ENCODE measurements at places on chromosomes 2 and 18.

DNA sequence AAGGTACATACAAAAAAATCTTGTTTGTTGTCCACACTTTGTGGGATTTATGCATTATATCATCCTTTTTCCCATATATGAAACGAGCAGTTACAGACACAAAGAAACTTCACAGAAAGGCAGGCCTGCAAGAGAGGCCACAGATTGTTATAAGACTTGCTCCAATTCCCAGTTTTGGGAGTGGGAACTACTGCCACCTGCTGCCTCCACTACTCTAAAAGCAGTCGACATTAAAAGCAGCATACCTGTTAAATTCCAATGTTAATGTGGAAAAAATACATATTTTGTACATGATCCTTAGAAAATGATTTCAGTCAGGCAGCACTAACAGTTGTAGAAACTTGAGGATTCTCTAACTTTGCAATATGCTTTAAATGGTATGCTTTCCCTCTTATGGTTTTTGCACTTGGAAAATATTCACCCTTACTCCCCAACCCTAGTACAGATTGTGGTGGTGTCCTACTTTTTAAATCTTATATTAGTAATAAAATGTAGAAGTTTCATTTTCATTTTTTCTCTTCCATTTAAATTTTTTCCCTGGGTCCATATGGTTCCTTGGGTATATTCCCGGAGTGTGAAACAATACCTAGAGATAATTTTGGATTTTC is 37.9 kb downstream of the SLC38A11 start:
- no peak for DNase-seq

DNA sequence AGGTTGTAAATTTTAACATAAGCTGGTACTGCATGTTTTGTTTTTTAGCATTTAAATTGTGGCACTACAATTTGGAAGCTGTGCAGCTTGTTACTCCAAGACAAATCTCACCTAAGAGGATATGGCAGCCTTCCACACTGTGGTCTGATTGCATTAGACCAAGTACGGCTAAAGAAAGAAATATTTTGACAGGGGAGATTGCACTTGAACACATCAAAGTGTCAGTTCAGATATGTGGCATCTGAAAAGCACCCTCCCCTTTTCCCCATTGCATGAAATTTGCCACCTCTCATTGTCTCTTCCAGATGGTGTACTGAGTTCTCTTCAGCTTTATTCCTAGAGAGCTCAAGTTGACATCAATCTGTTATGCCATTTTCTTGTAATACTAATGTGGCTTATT is 295.9 kb downstream of the ERBB4 start:
- DNase-seq, result no peak

DNA sequence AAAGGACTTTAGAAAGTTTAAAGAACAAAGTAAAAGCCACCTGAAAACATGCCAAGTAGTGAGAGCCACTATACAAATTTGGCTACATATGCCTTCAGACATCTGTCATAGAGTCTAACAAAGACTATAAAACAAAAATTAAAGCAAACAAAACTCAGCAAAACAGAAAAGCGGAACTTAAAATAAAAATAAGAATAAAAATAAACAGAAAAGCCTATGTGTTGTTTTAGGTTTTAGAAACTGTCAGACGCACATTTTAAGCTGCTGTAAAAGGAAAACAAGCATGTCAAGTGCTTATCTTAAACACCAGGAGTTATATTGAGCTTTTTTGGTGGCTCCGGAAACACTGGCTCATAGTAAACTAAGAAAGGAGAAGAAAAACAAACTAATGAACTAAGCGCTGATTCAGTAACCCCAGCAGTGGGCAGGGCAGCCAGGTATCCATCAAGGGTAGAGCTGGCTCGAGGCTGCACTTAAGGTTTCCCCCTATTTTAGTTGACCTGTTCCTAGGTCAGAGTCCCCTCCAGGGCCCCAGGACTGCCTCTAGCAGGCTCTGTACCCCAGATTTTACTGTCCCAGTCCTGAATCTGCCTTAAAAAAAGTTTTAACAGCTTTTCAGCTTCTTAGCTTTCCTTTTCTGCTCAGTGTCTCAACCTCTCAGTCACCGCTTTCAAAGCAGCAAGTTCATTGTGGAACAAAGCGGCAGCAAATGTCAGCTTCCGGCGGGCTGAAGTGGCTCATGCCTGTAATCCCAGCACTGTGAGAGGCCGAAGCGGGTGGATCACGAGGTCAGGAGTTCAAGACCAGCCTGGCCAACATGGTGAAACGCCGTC is 15.4 kb upstream of the RMC1 start:
- DNase-seq, result peak; percentile 50

DNA sequence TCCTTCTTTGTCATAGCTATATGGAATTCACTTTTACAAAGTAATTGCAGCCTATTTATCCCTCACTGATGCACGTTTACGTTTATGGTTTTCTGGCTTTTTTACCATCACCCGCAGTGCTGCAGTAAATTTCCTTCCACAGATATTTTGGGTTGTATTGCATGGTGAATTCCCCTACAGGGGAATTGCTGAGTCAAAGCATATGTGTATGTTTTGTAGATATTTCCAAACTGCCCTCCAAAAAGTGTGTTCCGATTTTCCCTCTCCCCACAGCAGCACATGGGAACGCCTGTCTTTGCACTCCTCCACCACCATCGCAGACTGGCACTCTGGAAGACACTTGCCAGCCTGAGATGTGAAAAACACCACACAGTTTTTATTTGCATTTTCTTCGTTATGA is 80.6 kb upstream of the UXS1 start:
- no peak for DNase-seq

DNA sequence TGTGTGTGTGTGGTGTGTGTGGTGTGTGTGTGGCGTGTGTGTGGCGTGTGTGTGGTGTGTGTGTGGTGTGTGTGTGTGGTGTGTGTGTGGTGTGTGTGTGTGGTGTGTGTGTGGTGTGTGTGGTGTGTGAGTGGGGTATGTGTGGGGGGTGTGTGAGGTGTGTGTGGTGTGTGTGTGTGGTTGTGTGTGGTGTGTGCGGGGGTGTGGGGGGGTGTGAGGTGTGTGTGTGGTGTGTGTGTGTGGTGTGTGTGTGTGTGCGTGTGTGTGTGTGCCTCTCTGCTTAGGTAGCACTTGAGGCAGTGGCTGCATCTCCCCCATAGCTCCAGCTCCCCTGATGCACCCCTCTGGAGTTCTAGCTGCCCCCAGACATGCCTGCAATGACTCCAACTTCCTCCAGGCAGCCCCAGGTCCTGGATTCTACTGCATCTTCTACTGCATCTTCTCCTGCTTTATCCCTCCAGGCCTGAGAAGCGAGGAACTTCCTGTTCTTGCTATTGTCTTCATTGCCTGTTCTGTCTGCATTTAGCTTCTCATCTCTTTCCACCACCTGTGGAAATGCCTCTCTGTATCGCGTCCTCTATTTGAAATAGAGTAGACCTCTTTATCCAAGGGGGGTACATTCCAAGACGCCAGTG is 22.2 kb upstream of the MLPH start:
- DNase-seq, result no peak

GRCh38 chr2:146786396-146786795 is 1058.4 kb upstream of the ACVR2A start:
- DNase-seq, result no peak

- DNase-seq, result no peak
Observed at GRCh38 chr2:112827009-112827408, 9.6 kb downstream of the IL1B start.

GRCh38 chr2:231050018-231050901 is 6.4 kb upstream of the PSMD1 start:
- DNase-seq, result no peak

DNA sequence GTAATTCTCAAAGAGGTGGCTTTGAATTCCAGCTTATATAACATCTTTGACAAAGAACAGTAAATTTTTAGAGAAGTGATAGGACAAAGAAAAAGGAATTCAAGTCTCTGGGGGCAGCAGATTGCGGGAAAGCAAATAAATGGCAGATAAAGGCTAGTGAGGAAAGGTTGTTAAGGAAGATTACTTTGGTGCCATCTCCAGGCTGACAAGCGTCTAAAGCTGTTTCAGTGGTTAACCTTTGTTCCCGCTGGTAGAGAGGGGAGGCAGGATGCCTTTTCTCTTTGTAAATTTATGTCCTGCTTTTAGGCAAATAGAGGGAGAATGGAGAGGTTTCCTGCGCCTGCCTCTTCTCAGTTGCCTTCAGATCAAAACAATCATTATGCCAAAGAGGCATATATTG is 431.2 kb upstream of the CHST9 start:
- DNase-seq, result no peak

DNA sequence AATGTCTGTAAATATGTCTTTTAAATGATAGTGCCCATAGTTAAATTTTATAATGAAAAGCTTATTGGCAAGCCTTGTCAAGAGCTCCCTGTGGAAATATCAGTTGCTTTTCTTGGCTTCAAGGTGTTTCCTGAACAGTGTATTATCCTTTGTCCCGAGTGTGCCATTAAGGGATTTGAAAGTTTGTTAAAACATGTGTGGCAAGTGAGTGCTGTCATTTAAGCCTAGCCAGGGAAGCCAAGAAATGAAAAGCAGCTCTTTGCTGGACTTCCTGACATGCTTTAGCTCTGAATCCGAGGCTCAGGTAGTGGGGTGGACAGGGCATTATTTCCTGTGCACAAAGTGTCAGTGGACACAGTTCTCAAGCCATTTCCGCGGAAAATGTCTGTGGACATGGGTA is 111.5 kb downstream of the DIS3L2 start:
- DNase-seq, result peak; percentile 36

GRCh38 chr2:102025016-102025501 is 33.3 kb downstream of the IL1R2 start:
- no peak for DNase-seq

- DNase-seq, result no peak
Observed at GRCh38 chr18:62438402-62438801, 84.4 kb upstream of the ZCCHC2 start.

- DNase-seq, result no peak
Observed at GRCh38 chr2:25701801-25702200, 28.4 kb upstream of the DTNB start.

DNA sequence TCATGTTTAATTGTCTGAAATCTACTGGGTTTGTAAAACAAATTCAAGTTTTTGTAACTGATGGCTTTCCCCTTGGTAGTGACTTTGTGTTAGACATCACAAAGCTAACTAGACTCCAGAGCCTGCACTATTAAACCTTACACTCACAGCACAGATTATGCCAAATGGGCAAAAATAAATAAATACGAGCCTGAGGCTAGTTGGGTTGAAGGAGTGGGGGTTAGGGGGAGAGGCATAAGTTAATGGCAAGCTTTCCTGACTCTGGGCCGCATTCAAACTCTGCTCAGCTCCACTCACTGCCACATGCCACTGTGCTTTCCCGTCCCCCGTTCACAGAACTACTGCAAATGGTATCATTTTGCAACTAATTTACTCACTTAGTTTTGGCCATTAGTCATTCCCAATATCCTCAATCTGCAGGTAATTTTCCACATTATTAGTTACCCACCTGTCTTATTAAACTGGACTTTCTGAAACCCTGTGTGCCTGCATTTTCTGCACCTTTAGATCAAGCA is 1079.9 kb upstream of the PIK3C3 start:
- no peak for DNase-seq

DNA sequence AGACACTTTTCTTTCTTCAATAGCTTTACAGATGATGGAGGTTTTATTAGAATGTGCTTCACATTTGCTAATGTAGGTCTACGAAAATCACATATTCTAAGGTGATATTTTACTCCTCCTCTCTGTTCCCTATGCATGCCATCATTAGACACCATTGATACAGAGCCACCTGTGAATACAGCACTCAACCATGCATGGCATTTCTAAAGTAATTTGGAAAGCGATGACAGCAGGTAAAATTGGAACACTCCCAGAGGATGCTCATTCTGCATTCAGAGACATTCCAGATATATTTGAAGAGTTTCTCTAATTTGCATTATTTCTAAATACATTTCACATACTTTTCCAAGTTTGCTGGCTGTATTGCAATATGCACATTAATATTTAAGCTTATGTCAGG is 65.3 kb upstream of the RIT2 start:
- no peak for DNase-seq

DNA sequence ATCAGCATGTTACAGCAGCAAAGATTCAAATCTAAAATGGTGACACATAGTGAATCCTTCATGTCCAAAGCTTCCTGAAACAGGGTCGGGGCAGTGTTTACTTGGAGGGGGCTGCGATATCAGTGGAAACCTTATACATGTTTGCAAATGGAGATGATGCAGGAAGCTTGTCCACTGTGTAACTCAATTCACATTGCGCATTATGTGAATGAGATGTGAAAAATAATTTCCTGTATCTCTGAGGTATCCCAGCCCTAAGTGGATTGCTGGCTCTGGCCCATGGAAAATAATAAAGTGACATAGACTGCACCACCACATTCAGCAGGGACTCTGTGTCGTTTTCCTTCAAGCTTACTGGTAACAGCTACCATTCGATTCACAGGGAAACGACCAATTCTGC is 505.5 kb downstream of the GALR1 start:
- no peak for DNase-seq

DNA sequence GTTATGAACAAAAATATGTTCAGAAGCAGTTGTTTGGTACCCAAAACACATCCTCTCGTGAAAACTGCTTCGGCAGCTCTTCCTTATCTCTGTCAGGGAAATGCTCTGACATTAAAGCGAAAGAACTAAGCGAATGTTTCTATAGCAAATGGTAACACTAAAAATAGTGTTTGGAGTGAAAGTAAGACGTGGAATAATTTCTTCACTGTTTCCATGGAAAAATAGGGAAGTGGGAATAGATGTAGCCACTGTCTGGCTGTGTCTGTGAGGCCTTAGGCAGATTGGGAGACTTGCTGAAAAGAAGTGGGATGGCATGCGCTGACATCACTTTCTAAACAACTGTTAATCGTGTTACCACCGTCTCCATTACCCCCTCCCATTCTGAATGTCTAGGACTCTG is 11.5 kb upstream of the CRACDL start:
- no peak for DNase-seq

DNA sequence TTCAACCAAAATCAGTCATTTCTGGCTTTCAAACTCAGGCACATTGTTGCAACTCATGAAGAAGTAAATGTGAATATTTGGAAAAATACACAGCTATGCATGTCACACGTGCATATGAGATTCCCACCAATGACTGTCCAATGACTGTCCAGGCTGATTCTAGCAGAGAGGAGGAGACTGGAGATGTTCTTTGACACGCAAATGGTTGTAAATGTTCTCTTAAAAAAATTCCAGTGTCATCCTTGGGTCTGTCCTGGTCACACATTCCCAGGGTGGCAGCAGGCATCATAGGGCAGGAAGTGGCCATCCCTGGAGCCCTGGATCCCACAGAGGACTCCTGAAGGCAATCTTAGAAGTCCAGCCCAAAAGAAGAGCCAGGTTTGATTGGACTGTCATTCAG is 40.9 kb downstream of the TWIST2 start:
- no peak for DNase-seq

DNA sequence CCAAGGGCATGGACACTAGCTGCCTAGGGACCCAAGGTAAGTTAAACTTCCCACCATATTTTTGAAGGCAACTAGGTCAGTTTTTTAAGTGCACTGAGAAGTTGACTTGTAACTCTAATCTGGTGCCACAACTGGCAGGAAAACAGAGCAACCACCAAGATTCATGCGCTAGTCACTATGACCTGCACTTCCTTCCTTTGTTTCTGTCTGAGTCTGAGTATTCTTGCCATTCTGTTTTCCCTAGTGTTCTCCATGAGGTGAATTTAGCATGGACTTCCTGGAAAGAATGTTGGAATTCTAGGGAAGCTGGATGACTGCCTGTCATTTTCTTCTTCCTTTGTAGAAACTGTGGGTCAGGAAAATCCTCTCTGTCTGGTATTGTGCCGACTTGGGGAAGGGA is 249.0 kb downstream of the GALNT13 start:
- DNase-seq, result peak; percentile 41
